ENCODE measurements at places on chromosomes 3 and 15.
A peak's percentile ranks its signal among the peaks of the same experiment; 100 is the strongest.

DNA sequence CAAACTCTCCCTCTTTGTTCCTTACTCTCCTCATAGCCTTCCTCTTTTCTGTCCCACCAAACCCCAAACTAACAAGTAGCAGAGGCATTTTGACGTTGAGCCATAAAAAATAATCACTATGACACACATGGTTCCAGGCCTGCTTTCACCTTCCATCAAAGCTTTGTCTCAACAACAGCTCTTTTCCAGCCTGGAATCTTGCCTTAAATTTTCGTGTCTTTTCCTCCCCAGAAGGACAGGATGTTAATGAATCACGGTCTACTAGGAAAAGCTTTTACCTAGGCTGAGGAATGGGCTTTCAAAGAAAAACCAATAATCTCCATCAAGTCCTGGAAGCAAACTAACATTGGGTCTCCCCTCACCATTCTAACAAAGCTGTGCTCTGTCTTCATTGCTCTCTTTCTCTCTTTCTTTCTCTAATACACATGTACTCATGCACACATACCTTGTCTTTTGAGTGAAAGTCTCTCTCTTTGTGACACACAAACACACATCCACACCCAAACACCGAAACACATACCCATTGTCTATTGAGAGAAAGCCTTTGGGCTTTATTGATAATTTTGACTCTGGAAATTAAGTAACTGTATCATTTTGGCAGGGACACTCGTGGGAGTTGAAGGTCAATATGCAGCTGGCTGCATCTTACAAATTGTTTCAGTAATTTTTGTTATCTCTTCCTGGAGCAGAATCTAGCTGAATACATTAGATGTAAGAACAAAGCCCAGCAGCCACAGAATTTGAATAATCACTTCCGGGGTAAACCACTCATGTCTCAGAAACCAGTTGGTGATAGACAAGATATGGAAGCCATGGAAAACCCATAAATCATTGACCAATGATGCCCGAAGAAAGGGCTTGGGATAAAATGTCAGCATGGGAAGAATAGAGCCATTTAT lies 107.4 kb upstream of the SLC4A7 start:
- no peak for DNase-seq

GRCh38 chr3:32432045-32432710 lies 40.5 kb downstream of the CMTM7 start:
- DNase-seq = no peak

GRCh38 chr3:6062261-6063187 lies 798.4 kb upstream of the GRM7 start:
- DNase-seq = no peak

- no peak for DNase-seq
These were observed 485.5 kb downstream of the FHIT start for GRCh38 chr3:60765776-60766175.

DNA sequence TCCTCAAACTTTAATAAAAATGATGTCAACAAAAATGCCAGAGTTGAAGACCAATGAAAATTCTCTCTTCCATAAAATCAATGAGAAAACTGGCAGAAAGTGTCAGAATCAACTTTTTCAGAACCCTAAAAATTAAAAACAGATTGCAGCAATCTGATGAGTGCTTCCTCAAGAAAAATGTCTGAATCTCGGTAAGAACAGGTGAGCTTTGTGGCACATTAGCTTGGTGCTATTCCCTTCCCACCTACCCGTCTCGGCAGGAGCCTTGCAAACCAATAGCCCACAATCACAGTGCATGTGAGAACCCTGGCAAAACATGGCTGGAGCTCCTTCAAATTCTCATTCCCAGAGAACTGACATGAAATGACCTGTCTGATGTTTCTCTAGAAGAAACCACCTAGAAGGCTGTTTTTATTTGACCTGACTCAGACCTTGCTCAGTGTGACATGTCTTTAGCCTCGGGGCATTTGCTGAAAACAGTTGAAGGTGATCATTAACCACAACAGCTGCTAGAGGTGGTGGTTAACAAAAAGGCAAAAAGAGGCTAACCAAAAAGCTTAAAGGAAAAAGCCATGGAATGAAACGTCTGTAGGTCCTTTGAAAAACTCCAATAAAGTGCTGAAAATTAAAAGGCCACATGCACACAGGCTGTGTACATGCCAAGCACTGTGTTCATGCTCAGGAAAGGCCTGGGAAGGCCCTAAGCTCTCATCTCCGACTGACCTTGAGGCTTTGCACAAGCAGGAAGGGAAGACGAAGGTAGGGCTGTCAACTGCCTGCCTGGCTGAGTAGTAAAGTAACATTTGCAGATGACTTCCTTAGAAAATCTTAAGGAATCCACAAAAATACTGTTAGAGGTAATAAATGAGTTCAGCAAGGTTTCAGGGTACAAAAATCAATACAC lies 253.0 kb upstream of the NSMCE3 start:
- DNase-seq = no peak

DNA sequence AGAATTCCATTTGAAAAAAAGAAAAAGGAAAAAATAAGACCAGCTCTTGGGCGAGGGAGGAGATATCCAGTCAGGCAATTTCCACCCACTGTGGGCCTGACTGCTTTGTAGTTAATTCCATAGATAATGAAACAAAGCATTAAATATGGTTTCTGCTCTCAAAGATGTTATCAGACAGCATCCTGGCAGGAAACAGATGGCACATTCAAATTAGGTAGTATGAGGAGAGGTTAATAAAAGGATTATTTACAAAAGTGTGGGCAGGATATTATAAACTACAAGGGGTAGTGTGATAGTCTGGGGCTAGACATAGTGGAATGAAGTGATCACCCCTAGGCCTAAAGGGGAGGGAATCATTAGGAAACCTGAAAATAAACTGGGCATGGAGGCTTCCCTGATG lies 193.2 kb downstream of the CLSTN2 start:
- no peak for DNase-seq

- no peak for DNase-seq
These were observed 55.7 kb upstream of the CHL1 start for GRCh38 chr3:140748-141330.

DNA sequence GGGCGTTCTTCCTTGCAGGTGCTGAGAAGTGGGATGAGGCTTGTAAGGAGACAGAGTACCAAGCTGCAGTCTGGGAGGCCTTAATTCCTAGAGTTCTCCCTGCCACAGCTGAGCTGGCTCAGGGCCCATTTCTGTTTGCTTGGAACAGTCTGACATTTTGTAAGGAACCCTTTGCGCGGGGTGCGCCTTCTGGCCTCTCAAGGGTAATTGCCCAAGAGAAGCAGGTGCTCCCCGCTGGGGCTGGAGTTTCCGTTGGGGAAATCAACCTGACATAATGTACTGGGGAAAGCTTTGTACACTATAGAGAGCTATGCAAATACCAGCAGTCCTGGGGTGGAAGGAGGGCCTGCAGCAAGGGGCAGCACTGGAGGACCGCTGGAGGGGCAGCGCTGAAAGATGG lies 83.6 kb downstream of the HMG20A start:
- peak; percentile 89 for DNase-seq
